ENCODE measurements at places on chromosomes 16 and 17. TPM values are rescaled to one million over a fixed set of nuclear protein-coding genes. Genes with fewer than 3 reads are reported as not detected.

- no peak for DNase-seq
These were observed 78.8 kb downstream of the CCDC182 start for GRCh38 chr17:57666201-57666870.

DNA sequence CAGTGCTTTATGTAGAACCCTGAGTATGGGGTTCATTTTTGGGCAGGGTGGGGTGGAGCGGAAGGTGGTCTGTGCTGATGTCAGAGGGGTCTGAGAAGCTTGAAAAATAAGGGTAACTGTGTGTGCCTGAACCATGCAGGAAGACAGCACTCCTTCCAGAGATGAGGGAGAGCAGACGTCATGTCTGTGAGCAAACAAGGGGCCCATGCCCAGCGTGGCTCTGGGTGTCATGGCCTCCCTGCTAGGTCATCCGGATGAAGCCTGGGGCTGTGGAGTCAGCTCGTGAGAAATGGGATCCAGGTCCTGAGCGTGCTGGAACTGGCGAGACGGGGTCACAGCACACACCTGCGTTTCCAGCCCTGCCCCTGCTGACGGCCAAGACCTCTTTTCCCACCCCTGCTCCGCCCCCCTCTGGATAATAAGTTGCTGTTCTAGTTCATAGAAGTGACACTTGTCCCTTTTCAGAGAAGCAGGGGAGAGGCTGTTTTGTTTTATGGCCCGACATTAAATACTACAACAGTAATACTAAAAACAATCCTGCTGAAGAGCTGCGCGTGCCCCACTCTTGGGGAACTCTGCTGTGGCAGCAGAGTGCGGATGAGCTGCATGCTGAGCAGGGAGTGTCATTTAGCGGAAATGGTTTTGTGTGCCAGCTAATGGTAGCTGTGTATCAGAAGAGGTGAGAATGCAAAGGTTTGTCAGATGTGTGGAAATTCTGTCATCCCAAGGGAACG is 92.6 kb downstream of the RPTOR start:
- no peak for DNase-seq

The DNAI2 gene
- total RNA-seq: not detected

The ATP1B2 gene
- total RNA-seq: not detected

DNA sequence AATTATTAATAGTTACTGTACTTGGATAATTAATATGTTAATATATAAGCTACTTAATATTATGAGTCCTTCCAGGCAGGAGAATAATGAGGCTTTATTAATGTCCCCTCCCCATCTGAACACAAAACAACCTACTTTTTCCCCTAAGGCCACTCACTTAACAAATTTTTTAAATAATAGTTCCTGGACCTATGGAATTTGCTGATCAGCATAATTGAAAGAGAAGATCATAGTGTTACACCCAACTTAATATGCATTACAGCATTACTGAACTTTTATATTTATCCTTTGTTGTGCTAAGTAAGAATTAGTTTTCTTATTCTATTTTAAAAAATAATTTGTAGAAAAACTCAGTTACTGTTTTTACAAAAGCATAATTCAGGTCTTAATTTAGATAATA is 1537.7 kb upstream of the GOT2 start:
- no peak for DNase-seq
